ENCODE measurements at places on chromosomes 6 and 20. TPM values are rescaled to one million over a fixed set of nuclear protein-coding genes. Genes with fewer than 3 reads are reported as not detected.

DNA sequence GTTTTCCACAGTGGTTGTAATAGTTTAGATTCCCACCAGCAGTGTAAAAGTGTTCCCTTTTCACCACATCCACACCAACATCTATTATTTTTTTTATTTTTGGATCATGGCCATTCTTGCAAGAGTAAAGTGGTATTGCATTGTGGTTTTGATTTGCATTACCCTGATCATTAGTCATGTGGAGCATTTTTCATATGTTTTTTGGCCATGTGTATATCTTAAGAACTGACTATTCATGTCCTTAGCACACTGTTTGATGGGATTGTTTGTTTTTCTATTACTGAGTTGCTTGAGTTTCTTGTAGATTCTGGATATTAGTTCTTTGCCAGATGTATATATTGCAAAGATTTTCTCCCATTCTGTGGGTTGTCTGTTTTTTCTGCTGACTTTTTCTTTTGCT is 820.1 kb downstream of the TENT5A start:
- DNase-seq = peak; percentile 33

LPIN3 gene
- total RNA-seq = 0.76 TPM

SPEF1 gene
- total RNA-seq = 0.34 TPM

DNA sequence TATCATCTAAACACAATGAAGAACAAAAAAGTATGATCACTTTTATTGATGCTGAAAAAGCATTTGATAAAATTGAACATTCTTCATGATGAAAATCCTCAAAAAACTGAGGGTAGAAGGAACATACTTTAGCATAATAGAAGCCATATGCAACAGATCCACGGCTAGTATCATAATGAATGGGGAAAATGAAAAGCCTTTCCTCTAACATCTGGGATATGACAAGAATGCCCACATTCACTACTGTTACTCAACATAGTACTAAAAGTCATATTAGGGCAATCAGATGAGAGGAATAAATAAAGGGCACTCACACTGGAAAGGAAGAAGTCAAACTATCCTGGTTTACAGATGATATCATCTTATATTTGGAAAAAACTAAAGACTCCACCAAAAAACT is 256.6 kb downstream of the RFPL4B start:
- DNase-seq = no peak

DNA sequence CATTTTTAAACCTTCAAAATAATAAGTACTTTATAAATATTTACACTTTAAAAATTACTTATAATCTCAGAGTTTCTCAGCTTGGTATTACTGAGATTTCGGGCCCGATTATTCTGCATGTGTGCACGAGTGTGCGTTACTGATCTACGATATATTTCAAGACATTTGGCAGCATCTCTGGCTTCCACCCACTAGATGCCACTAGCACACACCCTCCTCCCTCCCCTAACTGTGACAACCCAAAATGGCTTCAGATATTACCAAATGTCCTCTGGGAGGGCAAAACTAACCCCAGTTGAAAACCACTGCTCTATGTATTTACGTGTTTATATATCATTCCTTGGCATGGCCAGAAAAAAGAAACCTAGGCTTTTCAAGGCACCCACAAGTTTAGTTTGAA is 95.9 kb downstream of the FYN start:
- no peak for DNase-seq

GRCh38 chr6:8387942-8388437 is 47.4 kb downstream of the SLC35B3 start:
- no peak for DNase-seq

DNA sequence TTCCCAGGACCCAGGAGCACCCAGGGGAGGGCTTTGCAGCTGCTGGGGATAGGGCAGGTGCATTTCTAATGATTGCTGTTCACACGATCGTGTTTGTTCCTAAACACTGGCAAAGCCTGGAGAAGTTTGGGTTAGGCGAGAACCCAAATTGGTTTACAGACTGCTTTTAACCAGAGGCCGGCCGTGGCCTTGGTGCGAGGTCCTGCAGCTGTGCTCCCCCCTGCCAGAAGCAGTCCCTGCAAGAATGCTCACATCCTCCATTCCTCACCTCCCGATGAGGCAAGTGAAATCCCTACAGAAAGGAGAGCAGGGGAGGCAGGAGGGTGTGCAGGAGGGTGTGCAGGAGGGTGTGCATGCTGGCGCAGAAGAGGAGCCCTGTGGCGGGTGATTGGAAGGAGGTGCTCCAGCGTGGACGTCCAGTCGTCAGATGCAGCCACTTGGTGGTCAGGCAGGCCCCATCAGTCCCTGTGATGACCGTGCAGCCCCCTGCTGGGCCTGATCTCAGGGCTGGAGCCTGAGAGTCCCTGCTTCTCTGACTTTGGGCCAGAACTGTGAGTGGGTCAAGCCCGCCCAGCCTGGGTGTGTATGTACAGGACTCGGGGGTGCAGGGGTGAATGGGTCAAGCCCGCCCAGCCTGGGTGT is 55.7 kb upstream of the FRMD1 start:
- DNase-seq = no peak

DNA sequence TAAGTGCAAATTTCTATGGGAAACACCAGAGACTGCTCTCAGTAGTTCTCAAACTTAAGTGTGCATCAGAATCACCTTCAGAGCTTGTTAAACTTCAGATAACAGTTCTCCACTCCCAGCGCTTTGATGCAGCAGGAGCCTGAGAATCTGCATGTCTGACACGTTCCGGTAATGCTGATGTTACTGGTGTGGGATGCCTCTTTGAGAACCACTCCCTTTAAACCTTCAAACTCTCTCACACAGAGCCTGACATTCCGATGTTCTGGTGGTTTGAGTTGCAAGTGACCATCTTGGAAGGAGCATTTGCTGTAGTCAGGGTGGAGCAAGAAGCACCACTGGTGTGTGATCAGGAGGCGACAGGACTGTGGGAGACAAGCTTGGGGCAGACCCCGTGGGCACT is 57.9 kb downstream of the OTOR start:
- DNase-seq = no peak

Data from M059J (cell line).